ENCODE measurements at places on chromosomes 1 and 21.
A peak's percentile ranks its signal among the peaks of the same experiment; 100 is the strongest.

GRCh38 chr1:20530901-20531300, 21.5 kb upstream of the FAM43B start:
- no peak for DNase-seq

GRCh38 chr1:25500694-25501093, 42.7 kb upstream of the LDLRAP1 start:
- no peak for DNase-seq

DNA sequence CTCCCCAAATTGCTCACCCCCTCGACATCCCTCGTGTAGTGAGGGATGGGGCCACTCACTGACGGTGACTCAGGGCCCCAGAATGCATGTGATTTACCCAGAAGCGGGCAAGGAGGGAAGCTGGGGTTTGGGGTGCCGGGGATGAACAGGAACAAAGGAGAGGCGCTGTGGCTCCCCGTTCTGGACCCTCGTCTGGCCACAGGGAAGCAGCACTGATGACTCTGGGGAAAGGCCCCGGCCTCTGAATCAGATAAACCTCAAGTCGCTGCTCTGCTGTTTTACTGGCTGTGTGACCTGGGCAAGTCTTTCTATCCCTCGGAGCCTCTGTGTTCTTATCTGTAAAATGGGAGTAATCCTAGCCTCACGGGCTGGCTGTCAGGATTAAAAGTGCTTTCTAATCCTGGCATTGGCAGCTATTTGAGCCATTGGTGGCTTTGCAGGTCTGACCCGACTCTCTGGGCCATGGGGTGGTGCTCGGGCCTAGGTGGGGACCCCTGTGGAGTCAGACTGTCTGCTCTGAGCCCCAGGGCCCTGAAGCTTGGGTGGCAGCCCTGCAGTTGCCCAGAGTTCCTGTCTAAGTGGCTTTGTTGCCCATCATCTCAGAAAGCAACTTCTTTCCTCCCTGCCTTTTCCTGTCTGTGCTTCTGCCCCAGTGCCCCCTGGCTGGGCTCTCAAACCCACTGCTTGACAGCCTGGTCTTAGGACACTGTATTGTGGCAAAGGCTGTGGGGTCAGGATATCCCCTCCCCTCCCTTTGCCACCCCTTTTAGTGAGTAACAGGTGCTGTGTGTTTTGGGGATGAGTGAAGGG, 5.5 kb downstream of the TNFRSF1B start:
- peak; percentile 48 for DNase-seq

- DNase-seq, result no peak
These were observed 54.5 kb upstream of the MRPS6 start for GRCh38 chr21:34018910-34019309.

DNA sequence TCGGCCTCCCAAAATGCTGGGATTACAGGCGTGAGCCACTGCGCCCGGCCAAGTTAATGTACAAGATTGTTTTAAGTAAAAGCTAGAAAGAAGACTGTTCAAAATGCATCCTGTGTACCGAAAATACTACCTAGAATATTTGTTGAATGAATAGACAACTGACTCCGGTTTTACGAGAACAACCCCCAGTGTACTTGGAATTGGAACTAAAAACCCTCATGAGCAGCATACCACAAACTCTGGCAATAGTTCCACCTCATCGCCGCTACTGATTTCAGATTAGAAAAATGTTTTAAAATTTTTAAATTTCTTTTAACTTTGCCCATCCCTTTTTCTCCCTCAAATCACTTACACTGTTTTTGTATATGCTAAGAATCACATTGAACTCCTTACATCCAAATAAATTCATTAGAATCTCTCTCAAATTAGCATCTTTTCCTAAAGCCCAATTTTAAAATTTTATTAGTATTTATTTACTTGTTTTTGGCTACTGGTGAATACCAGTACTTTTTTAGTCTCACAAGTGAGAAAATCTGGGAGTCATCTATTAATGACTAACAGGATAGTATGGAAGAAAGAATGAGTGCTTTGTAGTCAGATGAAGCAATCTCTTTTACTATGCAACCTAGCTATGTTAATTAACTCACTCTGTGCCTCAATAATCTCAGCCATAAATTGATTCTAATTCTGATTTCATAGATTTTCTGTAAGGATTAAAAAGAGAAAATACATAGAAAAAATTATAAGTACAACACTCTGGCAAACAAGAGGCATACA, 95.1 kb downstream of the GPATCH2 start:
- DNase-seq, result no peak

DNA sequence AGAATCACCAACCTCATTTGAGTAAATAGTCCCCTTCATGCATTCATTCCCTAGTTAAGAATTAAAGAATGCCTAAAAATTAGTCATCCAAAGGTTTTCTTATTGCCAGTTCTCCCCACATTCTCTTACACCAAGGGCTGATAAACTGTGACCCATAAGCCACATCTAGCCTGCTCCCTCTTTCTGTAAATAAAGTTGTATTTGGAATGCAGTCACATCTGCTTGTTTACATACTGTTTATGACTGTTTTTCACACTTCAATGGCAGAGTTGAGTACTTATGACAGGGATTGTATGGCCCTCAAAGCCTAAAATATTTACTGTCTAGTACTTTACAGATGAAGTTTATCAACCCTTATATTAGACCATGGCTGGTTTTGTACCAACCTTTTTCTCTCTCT, 16.1 kb upstream of the DYRK1A start:
- DNase-seq, result no peak

DNA sequence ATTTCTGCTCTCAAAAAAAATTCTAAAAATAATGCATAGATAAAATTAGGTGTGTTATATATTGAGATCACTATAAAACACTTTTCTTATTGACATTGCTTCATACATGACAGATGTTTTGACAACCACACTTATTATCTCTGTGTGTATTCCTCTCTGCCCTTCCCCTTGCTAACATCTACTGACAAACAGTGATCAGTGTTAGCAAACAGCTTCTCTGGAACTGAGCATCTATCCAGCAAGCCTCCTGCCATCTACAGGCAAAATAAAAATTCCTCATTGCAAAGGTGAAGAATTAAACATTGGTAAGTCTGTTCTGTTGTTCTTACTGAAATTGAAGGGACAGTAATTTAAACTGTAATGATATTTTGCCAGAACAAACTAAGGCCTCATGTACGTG, 2153.9 kb downstream of the NCAM2 start:
- DNase-seq, result no peak

DNA sequence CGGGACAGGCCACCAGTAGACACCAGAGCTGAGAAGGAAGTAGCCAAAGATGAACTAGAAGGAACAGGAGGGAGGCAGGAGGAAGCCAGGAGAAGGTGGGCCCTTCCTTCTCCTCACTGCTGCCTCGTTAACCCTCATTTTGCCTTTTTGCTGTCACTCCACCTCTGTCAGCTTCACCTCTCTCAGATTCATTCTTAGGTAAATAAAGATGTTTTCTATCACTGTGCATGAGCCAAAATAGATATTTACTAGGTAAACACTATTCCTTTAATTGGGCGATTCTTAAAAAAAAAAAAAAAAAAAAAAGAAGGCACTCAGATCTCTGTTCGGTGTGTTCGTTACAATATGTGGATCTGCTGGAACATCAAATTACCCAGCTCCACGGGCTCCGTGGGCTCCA, 112.3 kb downstream of the GLUL start:
- DNase-seq, result no peak

DNA sequence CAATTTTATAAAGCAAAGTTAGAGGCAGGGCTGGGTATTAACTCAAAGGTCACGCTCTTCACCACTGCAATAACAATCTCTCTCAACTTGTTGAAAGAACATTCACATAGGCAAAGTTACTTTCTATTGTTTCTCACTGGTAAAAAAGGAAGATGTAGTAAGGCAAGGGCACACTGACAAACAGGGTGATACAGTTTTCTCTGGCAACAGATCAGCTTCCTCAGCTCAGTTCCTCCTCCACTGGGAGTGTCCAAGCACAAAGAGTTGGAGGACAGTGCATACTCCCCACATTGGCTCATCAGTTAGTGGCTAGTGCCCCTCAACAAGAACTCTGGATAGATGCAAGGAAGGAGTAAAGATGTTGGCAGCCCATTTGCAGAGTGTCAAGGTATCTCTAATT, 3.7 kb downstream of the PLPPR4 start:
- no peak for DNase-seq

GRCh38 chr1:163912170-163912884, 590.6 kb downstream of the NUF2 start:
- DNase-seq, result no peak

DNA sequence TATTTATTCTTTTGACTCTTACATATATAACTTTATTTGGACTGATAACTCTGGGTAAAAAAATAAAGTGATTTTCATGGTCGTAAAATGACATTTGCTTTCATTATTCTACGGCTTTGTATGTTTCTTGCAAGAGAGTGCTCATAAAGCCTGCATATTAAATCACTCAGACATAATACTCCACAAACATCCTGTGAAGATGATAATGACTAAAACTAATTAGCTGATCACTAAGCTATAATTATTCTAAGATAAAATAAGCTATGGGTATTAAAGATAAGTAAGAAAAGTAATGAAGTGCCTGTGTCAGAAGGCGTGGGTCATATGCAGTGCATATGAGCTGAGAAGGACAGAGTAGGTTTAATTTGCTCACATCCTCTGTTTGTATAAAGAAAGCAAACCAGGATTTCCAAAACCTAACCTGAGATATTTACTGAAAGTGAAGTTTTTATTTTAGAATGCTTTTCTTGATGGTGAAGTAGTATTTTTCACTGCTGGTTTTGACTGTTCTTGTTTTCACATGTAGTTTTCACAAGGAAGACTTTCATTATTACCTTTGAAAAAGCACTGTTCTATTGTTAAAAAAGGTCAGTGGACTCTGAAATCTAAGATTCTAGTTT, 278.8 kb downstream of the AMY1C start:
- DNase-seq, result no peak

GRCh38 chr1:177306019-177306415, 135.3 kb downstream of the BRINP2 start:
- DNase-seq, result no peak

Data from activated T-helper 9 cell treated with anti-CD3 and anti-CD28 coated beads, Interleukin-2, amount 50 U/mL, for 16 hours (primary cell).